ENCODE measurements at places on chromosomes 12 and 14.
A peak's percentile ranks its signal among the peaks of the same experiment; 100 is the strongest.

DNA sequence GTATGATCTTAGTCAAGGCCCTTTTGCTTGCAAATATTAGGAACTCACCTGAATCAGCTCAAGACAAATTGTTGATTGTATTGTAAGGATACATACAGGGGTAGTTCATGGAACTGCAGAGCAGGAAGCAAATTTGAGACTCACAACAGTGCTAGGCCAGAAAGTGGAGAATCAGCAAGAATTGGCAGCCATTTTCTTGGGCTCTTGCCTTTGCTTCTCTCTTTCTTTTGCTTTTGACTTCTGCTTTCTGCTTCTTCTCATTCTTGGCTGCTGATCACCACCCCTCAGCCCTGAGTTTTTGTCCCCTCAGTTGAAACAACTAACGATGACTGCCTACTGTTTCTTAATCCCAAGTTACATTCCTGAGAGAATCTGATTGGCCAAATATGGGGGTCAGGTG lies 34.8 kb downstream of the KCNK13 start:
- DNase-seq = no peak

DNA sequence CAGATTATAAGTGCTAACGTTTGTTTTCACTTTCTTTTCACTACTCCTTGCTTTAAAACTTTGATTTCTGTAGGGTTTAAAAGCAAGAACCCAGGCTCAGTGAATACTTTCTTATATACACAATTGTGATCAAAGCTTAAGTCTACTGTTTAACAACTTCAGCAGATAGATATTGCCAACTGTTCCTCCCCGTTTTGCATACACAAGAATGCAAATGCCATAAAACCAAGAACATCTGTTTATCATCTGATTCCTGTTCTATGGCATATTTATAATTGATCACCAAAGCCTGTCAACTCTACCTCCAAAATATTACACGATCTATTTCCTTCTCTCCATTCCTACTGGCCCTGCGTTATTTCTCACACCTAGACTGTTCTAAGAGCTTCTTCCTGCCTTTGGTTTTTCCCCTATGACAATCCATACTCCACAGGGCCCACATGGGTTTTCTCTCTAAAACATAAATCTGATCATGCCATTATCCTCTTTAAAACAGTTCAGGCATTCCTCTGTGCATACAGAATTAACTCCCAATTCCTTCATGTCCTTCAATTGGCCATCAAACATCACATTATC lies 15.9 kb downstream of the MED13L start:
- DNase-seq = no peak

GRCh38 chr12:121797937-121798786 lies 4.7 kb upstream of the RHOF start:
- DNase-seq = no peak

DNA sequence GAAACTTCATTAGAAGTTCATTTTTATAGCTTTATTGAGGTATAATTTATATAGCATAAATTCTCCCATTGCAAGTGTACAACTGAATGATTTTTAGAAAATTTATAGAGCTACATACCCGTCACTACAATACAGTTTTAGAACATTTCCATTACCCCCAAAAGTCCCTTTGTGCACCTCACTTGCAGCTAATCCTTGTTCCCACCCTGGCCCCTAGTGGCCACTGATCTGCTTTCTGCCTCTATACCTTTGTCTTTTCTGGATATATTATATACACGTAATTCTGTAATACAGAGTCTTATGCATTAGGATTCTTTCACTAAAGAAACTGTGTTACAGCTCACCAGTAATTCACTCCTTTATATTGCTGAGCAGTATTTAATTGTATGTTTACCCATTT lies 145.1 kb upstream of the DIO2 start:
- DNase-seq = no peak

- no peak for DNase-seq
Measured at GRCh38 chr14:42163136-42163535, 556.5 kb downstream of the LRFN5 start.

DNA sequence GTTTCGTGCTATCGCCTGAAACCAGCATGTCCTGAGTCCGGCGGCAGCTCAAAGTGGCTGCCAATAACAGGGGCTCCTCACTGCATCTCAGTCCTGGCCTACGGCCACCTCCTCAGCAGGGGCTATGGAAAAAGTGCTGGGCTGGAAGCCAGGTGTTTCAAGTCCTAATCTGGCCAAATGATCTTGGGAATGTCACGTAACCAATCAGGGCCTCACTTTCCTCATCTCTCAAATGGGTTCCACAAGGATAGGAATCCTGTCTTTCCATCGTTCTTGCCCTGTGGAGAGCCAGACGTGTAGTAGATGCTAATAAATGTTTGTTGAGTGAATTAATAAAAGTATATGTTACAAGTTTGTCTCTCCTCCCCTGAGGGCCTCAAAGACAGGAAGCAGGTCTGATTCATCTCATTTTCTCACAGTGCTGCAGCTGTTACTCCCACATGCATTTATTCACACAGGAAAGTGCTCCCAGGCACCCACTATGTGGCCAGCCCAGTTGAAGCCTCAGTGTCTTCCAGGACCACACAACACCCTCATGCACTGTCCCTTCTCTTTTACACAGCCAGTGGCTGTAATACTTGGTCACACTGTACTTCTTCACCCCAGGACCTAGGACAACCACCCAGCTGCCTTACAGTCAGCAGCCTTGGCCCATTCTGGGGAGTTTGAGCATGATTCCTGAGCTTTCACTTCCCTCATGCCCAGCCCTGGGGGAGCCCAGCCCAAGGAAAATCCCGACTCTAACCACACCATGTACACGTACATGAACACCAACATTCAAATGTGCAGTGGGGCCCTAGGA lies 5.0 kb downstream of the CMKLR1 start:
- DNase-seq = peak; percentile 27

DNA sequence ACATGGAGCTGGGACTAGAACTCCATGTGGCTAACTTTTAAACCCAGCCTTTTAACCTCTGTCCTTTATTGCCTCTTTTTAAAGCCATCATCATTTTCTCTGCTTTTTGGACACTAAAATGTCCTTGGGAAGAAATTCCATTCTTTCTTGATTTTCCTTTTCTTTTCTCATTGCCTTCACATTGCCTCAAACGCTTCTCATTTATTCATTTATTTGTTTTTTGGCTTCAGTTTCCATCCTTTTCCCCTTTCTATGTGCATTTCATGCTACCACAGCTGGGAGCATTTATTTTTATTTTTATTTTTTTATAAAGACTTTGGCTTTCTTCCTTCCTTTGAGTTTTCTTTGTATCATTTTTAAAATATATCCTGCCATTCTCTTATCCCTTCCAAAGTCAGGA lies 212.2 kb downstream of the DACT1 start:
- DNase-seq = no peak

GRCh38 chr12:3871356-3871755 lies 1.8 kb downstream of the PARP11 start:
- DNase-seq = no peak

DNA sequence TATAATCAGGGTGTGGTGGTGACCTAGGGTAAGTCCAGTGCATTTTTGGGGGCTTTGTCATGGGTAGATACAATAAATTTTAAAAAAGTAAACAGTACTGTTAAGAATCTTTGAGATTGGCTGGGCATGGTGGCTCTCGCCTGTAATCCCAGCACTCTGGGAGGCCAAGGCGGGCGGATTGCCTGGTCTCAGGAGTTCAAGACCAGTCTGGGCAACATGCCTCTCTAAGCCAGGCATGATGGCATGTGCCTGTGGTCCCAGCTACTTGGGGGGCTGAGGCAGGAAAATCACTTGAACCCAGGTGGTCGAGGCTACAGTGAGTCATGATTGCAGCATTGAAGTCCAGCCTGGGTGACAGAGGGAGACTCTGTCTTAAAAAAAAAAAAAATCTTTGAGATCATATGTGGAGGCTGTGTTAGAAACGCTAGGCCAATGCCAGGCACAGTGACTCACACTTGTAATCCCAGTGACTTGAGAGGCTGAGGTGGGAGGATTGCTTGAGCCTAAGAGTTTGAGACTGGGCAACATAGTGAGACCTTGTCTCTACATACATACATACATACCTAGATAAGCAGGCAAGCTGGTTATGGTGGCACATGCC lies 67.7 kb downstream of the PRKCH start:
- DNase-seq = peak; percentile 48

DNA sequence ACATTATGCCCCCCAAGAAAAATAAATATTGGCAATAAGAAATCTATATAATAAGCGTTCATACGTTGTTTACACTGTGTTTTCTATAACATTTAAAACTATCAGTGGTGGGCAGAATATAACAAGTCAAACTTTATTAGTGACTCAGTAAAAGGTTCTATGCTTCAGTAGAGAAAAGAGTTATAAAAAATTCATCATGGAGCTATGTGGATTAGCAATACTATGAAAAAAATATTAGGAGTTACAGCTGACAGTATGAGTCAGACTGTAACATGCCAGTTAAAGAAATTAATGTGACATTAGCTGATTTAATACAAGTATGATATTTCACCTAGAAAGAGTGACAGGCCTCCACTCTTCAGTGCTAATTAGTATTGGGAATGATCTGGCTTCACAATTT lies 125.1 kb upstream of the GARIN6 start:
- DNase-seq = no peak

- DNase-seq = no peak
Measured at GRCh38 chr12:22576065-22576464, 31.7 kb upstream of the C2CD5 start.

- DNase-seq = no peak
Measured at GRCh38 chr12:89273525-89273924, 78.8 kb downstream of the DUSP6 start.

DNA sequence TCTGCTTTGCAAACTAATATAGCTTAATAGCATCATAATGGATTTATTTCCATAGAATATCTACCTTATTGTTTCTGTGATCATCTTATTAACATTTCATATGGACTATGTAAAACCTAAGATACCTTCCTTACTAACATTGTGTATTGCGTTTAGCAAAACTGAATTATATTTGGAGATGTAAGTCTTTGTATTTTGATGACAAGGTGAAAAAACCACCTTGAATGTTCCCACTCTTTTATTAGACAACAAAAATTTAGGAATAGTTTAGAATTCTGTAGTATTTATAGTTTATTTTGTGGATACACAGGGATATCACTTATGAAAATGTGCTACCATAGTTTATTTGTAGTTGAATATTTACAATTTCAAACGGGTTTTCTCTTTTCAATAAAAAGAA lies 32.0 kb downstream of the RASSF8 start:
- DNase-seq = no peak

DNA sequence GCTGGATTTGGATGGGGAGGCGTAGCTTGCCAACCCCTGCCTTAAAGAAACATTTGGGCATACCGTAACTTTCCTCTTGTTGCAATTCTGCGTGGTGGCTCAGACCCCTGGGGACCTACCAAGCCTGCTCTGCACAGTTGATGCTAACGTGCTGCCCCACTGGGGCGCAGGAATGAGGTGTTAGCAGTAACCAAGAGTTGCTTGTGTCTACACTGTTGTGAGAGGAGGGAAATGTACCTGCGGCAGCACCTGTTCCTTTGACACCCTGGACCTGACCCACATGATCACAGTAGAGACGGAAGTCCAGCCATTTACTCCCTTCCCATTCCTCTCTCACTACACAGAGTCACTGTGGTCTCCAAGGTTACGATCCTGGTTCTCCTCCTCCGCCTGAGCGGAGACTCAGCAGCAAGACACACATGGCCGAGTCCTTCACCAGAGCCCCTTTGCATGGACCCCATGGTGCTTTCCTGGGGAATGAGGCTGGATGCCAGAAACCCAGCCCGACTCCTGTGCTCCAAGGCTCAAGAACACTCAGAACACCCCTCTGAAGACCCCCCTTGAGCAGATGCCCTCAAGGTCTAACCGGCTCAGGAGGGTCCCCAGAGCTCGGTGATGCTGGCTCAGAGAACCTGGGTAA lies 84.8 kb downstream of the FBXL14 start:
- no peak for DNase-seq

GRCh38 chr12:32893043-32893442 lies 3.5 kb downstream of the PKP2 start:
- DNase-seq = no peak

- DNase-seq = no peak
Measured at GRCh38 chr12:7693793-7694192, 1.8 kb downstream of the GDF3 start.

DNA sequence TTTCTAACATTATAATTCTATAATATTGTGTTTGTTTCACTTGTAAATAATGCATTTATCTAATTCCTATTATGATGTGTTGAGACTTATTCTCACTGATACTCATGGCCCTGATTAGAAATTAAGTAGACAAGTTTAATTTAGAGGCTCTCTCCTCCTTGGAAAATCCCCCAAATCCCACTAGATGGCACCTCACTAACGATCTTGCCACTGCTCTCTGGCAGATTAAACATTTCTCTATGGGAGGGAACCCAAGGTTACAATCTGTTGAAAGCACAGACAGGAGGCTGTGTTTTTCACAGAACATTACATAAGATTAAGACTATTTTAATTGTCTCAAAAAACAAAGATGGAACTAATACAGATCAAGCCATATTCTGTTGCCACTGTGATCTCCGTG lies 318.7 kb downstream of the LRFN5 start:
- DNase-seq = no peak

- DNase-seq = no peak
Measured at GRCh38 chr12:45833401-45833800, 103.9 kb downstream of the ARID2 start.

DNA sequence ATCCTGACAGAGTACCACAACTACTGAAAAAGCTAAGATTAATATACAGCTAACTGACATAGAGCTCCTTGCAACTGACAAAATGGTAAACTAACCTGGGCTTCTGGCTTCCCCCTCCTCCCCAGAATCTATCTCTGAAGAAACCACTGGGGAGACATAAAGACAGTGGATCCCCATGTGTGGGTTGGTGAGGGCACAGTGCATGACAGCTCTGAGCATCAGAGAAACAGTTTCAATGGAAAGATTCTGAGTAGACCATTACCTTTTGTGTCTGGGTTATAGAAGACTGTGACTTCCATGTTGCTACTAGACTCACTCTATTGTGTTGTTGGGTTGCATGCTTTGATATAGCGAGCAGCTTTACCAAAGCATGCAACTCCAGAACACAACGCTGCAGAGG lies 247.4 kb downstream of the EFCAB11 start:
- peak; percentile 25 for DNase-seq

DNA sequence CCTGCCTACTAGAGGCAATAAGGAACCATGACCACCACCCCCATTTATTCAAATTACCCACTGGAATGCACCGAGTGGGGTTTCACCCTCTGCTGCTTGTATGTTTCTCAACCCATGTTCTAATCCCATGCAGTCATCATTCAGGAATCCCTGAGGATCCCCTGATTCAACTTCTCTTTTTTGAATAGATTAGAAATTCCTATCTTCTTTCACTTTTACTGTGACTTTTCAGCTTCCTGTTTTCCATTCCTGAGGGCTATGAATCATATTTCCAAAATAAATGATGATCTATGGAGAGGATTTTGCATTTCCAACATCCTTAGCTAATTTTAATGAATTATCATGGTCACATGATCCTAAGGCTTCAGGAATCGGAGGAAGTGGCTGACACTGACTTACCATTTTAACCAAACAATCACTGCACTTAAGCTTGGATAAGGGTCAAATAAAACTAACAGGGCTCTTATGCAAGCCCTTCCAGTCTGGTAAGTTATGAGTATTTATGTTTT lies 19.4 kb upstream of the P2RX4 start:
- DNase-seq = no peak

- peak; percentile 64 for DNase-seq
Measured at GRCh38 chr12:7937833-7938506, 2.0 kb upstream of the SLC2A3 start.

GRCh38 chr12:109447482-109447881 lies 29.6 kb downstream of the KCTD10 start:
- DNase-seq = no peak
